NCI-H446 treated with DMSO at 0.1 percent for 48 hours (cell line): ENCODE measurements at places on chromosomes 12 and 14.
A peak's percentile ranks its signal among the peaks of the same experiment; 100 is the strongest.

DNA sequence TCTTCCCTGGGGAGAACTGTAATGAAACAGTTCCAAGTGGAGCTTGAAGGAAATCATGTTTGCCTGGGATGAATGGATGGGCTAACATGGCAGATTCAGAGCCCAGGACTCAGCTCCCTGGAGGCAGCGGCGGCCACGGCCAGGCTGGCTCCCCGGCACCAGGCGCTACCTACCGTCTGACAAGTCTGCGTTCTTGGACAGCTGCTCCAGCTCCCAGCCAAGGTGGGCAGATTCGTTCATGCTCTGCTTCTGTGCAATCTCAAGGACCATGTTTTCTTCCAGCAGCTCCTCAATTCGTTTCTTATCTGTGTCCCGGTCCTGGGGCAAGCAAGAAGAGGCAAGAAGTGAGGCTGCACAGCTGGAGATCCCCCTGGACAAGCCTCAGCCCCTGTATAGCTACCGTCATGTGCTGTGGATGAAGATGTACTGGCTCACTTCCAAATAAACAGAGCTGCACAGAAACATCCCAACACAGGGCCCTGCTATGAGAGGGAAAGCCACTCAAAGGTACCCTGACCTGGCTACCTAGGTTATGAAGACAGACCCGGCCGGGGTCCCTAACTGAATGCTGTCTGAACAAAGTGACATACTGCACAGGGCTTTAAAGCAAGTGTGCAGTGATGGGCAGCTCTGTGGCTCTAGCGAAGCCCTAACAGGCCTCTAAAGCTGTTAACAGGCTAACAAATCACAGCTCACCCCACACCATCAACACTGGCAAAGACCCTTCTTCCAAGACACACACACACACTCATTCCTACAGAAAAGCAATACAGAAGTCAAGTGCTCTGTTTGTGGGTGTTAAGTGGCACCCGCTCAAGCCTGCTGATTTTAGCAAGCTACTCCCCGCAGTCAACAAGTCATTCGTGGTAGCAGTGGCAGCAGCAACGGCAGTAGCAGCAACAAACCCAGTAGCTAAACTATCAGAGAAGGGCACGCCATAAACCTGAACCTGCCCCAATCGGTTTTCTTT is 80.4 kb upstream of the GPR68 start:
- peak; percentile 51 for DNase-seq

- no peak for DNase-seq
Measured at GRCh38 chr12:103936679-103937078, 6.5 kb downstream of the HSP90B1 start.

DNA sequence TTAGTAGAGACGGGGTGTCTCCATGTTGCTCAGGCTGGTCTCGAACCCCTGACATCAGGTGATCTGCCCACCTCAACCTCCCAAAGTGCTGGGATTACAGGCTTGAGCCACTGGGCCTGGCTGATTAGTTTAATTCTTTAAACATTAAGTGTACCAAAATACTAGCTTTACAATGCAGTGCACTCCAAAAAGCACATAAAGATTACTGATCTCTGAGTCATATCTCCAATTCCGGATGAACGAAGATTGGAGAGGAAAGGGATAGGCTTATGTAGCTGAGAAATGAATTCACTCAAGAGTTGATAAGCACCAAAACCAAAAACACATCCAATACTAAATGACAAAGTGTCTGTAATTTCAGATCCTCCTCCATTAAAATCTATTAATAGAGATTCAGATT is 15.1 kb downstream of the NAV3 start:
- DNase-seq = peak; percentile 29

DNA sequence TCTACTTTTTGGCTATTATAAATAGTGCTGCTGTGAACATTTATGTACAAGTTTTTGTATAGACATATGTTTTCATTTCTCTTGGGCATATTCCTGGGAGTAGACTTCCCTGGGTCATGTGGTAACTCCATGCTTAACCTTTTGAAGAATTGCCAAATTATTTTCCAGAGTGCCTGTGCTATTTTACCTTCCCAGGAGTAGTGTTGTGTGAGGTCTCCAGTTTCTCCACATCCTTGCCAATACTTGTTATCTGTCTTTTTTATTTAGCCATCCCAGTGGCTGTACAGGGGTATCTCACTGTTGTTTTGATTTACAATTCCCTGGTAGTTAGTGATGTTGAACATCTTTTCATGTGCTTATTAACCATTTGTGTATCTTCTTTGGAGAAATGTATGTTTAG is 18.9 kb downstream of the UBE3B start:
- DNase-seq = no peak

DNA sequence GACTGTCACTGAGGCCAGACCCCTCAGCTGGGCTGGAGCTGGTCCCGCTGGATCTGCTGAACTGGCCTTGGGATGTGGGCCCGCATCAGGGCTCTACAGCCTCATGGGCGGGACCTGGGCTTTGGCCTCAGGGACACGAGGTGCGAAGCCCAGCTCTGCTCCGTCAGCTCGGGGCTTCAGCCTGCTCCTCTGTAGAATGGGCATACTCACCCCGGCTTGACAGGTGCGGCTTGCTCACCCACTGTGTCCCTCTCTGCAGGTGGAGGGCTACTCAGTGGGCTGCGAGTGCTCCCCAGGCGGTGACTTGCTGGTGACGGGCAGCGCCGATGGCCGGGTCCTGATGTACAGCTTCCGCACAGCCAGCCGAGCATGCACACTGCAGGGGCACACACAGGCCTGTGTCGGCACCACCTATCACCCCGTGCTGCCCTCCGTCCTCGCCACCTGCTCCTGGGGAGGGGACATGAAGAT is 57.6 kb downstream of the BEGAIN start:
- no peak for DNase-seq

GRCh38 chr12:67460388-67460787 is 188.2 kb upstream of the DYRK2 start:
- DNase-seq = no peak

GRCh38 chr14:20627346-20628027 is 14.0 kb downstream of the OR6S1 start:
- no peak for DNase-seq

DNA sequence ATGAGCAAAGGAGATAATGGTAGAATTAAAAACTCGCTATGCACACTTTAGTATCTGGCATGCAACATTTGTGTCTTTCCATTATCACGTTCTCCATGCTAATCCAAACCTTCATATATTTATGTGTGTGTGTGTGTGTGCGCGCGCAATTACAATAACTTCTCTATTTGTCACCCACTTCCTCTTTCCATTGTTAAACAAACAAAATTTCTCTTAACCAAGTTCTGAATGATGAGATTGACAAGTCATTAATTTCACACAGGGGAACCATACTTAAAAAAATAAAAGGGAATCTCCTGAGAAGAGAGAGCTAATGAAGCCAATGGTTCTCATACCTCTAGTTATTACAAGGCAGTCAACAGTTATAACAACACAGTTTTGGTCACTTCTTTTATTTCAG is 575.9 kb upstream of the MDGA2 start:
- DNase-seq = no peak

DNA sequence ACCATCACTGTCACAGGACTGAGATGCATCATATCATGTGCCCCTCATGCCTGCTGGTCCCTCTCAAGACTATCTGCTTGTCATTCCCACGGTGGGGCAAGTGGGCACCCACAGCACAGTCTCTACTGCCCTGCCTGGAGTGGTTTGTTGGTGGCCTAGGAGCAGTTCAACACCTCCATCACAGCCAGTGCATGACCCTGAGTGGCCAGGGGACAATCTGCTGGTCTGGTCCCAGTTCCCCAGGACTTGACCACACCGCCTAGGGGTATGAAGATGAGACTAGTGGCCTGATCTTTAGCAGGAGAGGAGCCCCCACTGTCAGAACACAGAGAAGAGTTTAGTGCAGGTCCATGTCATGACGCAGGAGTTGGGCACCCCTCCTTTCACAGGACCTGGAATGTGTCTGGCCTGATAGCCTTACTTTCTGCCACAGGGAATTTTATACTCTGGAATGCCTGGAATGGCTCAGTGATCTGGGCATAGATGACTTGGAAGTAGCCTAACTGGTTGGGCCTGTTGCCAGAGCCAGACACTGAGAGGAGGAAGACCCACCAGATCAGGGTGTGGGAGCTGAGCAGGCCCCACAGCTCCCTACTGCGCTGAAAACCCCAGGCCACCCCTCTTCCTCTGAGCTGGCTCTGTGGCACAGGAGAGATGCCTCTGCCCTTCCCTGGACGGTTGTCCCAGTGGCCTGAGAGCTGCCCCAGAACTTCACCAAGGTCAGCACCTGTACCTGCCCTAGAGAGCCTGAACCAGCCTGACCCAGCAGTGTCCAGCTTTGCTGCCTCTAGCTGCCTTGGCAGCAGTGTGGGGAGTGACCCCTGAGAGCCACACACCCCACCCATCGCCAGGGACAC is 83.3 kb downstream of the PUS7L start:
- no peak for DNase-seq

- DNase-seq = no peak
Measured at GRCh38 chr12:124503305-124503704, 64.1 kb downstream of the NCOR2 start.

DNA sequence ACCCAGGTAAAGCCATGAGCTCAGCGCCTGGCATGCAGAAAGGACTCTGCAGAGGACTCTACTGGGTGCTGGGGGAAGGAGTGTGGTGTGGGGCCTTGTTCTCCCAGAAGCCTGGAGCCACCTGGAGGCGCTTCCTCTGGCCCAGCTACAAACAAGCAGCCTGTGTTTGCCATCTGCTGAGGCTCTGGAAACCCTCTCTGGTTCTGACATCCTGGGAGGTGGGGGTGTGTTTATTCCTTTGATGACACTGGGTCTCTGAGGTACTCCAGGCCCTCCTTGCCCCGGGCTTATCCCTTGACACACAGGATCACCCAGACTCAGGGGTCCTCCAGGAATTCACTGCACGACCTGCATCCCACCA is 44.9 kb downstream of the RNF34 start:
- no peak for DNase-seq
